Substantia nigra (tissue), 51 donors: ENCODE measurements at places on chromosomes 1 and 21.

DNA sequence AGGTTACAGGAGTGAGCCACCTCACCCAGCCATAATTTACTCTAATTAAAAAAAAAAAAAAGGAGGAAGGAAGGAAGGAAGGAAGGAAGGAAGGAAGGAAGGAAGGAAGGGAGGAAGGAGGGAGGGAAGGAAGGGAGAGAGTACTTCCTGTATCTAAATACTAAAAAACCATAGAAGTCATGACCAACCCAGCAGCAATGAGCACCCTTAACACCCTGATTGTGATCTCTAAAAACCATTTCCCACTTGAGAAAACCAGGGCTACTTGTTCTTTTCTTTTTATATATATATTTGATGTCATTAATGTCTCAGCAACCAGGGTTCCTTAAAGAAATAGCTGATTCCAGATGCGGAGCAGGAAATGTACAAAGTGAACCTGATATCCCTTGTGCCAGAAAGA, 31.2 kb downstream of the ARID4B start:
- no peak for DNase-seq

DNA sequence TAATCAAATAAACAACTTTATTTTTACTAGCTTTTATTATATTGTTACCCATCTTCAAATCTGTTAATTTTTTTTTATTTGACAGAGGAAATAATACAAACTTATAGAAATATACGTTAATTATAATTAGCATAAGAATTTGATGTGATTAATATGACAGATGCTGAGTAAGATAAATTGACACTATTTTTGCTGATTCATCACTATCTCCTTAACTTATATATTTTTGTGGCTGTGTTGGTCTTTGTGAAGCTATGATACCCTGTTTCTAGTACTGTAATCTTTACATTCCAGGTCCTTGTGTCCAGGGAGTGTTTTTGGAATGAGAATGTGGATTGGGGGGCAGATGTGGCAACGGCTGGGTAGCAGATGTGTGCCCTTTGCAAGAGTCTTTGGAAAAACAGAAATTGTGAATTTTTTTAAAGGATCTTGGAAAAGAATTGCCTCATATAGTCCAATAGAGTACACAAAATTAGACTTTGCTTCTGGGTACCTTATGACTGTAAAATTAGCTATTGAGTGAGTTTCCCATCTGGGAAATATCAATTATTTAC, 102.6 kb downstream of the KCNK2 start:
- no peak for DNase-seq

DNA sequence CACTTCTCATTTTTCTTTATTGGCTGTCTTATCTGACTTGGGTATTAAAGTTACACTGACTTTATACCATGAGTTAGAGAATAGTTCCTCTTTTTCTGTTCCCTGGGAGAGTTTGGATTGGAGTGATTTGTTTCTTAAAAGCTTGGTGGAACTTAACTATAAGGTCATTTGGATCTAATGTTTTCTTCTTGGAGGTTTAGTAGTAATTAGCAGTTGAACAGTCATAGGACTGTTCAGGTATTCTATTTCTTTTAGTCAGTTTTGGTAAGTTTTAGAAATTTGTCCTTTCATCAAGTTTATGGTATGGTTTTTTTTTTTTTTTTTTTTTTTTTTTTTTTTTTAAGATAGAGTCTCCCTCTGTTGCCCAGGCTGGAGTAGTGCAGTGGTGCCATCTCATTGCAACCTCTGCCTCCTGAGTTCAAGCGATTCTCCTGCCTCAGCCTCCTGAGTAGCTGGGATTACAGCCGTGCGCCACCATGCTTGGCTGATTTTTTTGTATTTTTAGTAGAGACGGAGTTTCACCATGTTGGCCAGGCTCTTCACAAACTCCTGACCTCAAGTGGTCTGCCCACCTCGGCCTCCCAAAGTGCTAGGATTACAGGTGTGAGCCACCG, 6.3 kb downstream of the TTC3 start:
- no peak for DNase-seq

DNA sequence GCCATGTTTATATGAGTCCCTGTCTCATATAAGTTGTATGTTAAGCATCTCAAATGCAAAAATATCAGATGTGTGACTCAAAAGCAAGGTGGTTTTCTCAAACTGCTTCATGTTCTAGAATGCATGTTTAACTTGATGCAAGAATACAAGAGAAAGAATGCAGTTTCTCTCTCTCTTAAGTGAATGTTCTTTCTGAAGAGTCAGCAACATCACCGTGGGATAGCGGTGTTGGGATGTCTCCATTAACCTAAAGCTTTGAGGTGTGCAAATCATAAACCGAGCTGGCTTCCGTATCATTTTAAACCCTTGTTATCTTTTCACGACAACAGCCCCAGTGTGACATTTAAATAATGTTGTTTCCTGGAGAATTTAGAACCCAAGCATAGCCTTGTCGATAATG, 48.4 kb upstream of the TARBP1 start:
- DNase-seq, result no peak

DNA sequence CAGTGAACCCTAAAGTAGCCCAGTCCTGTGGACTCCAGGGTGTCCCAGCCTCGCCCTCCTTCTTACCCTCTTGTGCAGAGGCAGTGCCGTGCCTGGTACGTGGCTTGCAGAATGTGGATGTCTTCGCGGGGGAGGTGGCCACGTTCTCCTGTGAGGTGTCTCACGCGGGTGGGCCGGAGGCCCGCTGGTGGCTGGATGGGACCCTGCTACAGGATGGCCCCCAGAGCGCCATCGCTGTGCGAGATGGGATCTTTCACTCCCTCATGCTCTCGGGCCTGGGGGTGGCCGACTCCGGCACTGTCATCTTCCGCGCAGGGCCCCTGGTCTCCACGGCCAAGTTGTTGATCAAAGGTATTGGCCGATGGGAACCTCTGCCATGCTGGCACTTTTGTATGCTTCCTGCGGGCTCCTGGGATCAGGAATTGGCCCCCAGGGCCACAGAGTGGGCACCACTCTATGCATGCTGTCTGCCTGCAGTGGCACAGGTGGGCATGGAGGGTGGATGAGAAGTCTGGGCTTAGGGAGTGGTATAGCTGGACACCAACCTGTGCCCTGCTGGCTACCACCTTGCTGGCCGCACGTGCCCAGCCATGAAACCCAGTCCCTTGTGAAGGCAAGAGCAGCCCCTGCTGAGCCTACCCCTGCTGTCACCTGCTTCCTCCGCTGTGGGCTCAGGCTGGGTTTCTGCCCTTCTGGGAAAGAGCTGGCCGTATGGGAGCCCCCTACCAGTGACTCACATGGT, 92.9 kb downstream of the TRIM11 start:
- DNase-seq, result no peak

- no peak for DNase-seq
Observed at GRCh38 chr1:3277623-3278022, 176.8 kb upstream of the ARHGEF16 start.

- no peak for DNase-seq
Observed at GRCh38 chr1:183567584-183567983, 22.7 kb downstream of the NCF2 start.

DNA sequence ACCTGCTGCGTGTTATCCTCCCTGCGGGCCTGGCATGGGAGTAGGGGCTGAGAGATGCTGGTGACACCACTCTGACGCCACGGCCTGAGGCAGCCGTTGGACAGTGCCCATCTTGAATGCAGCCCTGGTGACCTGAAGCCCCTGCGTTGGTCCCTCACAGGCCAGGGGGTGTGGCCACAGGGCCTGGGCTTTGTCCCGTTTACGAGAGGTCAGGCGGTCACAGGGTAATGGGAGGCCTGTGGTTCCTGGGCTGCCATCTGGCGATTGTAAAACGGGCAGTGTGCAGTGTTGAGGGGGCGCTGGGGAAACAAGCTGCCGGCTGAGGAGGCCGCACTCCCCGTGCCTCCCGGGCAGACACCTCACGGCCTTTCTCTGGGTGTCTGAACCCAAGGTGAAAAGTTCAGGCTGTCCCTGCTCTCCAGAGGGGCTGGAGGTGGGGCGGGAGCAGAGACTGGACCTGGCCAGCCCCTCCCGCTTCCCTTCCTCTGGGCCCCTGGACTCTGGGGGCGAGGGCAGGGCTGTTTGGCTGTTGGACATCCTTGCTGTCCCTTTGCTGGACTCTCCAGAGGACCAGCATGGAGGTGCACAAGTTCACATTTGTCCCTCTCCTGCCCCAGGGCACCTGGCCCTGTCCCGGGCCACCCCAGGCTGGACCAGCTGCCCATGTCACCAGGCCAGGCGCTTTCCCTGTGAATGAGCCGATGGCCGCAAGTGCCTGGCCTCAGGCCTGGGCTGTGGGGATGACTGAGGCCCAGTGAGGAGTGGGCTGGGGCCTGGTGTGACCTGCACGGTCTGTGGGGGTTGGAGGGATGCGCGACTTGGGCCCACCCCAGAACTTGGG, 42.4 kb downstream of the SKI start:
- DNase-seq, result no peak

GRCh38 chr1:157135646-157136045, 2.5 kb downstream of the ETV3 start:
- DNase-seq, result no peak

- no peak for DNase-seq
Observed at GRCh38 chr21:39484711-39485276, 33.0 kb downstream of the SH3BGR start.

DNA sequence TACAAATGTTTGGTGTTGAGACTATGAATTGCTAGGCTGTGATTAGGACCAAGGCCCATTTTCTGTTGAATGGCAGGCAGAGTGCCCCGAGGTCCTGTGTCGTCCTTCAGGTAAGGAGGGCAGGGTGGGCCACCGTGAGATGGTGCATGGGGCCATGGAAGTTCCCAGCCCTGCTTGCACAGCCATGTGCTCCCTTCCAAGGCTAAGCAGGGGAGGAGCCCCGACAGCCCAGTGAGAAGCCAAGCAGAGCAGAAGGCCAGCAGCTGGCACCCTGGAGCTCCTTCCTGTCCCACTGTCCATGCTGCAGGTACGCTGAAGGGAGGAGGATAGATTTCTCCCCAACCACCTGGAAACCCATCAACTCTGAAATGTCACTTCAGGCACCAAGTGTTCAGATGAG, 8.2 kb upstream of the NUAK2 start:
- no peak for DNase-seq

- DNase-seq, result no peak
Observed at GRCh38 chr1:65319754-65320153, 10.4 kb downstream of the DNAJC6 start.

- DNase-seq, result no peak
Observed at GRCh38 chr1:28822799-28823198, 10.8 kb downstream of the OPRD1 start.

DNA sequence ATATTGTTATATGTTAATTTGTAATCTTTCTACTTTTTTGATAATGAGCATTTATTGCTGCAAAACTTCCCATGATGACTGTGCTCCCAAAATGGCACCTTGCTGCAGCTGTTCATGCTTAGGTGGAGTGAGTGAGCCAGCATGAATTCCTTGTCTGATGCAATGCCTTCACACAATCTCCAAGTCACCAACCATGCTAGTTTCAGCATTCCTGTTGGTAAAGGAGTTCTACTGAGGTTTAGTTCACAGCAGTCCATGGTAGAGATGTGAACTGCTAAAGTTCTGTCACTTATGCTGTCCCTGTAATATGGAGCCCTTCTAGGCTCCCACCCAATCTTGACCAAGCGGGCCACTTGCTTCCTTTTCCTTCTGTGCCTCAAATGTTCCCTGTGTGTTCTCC, 26.2 kb upstream of the PRKACB start:
- no peak for DNase-seq

DNA sequence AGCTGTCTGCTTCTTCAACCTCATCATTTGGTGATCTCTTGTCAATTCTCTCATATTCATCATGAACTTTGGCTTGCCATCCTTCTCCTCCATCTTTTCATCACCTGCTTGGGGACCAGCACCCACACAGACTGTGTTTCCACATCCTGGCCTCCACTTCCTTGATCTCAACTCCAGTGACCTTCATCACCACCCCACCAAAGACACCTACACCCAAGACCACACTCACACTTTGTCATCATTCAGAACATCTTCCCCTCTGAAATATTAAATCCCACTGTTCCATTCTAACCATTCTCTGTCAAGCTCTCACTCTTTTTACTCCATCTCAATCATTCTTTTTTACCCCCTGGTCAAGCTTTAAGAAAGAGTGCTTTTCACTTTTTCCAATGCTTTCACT, 115.5 kb upstream of the VAV3 start:
- DNase-seq, result no peak

GRCh38 chr1:191865479-191865878, 292.8 kb upstream of the RGS18 start:
- DNase-seq, result no peak

- peak; percentile 5 for DNase-seq
Observed at GRCh38 chr21:35525443-35525842, 476.3 kb upstream of the RUNX1 start.
